A172 (cell line): ENCODE measurements at places on chromosomes 12 and 14.

DNA sequence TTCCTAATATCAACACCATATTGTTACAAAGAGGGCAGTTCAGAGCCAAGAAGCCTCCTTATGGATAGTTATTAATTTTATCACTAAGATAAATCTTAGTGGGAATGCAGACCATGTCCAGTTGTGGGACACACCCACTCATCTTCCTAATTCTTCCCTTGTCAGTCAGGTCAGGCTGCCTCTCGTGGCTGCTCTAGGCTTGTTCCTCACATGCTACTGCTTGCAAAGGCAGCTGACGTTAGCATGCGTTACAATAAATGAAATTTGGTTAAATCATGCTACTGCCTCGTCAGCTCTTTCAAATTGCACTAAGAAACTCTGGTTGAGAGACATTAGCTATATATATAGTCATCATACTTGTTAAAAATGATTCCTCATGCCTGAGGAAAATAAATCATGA is 108.4 kb downstream of the CAND1 start:
- no peak for DNase-seq

DNA sequence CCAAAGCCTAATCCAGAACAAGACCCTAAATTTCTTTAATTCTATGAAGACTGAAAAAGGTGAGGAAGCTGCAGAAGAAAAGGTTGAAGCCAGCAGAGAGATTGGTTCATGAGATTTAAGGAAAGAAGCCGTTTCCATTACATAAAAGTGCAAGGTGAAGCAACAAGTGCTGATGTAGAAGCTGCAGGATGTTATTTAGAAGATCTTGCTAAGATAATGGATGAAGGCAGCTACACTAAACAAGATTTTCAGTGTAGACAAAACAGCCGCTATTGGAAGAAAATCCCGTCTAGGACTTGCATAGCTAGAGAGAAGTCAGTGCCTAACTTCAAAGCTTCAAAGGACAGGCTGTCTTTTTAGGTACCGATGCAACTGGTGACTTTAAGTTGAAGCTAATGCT is 65.4 kb upstream of the AMIGO2 start:
- no peak for DNase-seq

- no peak for DNase-seq
These were observed 12.1 kb downstream of the ACADS start for GRCh38 chr12:120737557-120738251.

GRCh38 chr12:108371801-108372344 is 32.8 kb upstream of the CMKLR1 start:
- DNase-seq: no peak

GRCh38 chr12:45718306-45718705 is 11.2 kb upstream of the ARID2 start:
- no peak for DNase-seq

GRCh38 chr12:124035163-124035562 is 62.1 kb downstream of the ZNF664 start:
- DNase-seq: no peak

- no peak for DNase-seq
These were observed at the start of gene DNAJC22 for GRCh38 chr12:49346659-49347310. Gene DNAJC22 (plus strand): TSS chr12:49346888. CDS start chr12:49348873, 1,985 bp downstream.

DNA sequence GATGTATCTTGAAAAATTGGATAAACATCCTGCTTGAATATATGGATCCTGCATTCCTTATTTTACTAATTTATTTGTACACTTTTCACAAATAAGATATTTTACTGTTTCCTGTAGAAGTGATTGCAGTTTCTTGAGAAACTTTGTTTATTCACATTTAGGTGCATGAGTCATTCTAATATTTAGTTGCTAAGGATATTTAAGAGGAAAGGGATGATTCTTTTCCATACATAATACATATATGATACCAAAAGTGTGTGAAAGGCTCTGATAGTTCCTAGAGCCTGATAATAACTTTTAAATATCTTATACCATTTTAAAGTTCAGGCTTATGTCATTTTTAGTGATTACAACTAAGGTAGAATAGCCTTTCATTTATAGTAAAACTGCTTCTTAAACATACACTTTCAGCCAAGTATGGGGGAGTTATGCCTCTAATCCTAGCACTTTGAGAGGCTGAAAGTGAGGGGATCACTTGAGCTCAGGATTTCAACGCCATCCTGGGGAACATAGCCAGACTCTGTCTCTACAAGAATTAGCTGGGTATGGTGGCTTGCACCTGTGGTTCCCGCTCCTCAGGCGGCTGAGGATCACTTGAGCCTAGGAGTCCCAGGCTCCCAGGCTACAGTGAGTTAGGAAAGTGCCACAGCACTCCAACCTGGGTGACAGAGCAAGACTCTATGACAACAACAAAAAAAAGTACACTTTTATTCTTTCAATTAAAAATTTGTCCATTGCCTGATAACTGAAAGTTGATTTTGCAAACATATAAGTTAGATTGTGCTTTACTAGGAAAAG is 262.6 kb upstream of the LRIG3 start:
- no peak for DNase-seq

DNA sequence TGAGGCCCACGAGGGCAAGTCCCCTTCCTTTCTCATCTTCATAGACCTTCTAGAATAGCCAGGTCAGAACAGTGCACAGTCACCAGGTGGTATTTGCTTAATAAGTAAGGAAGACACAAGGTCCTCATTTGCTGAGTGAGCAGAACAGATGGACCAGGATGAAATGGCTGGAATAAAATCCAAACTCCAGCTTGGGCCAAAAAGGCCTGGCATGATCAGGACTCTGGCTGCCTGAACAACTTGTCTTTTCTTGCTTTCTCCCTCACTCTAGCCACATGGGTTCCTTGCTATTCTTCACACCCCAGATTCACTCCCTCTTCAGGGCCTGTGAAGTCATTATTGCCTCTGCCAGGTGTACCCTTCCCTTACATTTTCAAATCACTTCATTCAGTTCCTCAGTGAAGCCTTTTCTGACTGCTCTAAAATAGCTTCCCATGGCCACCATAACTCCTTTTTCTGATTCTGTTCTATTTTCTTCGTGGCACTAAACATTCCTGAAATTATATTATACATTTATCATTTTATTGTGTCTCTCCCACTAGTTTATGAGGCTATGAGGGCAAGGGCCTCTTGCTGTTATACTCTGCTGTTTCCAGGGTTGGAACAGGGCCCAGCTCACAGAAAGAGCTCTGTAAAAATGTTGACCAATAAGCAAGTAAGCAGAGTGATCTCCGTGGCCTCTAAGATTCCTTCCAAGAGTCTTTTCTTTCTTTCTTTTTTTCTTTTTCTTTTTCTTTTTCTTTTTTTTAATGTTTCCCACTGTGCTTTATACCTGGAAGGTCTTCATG is 150.8 kb downstream of the TTC8 start:
- no peak for DNase-seq

DNA sequence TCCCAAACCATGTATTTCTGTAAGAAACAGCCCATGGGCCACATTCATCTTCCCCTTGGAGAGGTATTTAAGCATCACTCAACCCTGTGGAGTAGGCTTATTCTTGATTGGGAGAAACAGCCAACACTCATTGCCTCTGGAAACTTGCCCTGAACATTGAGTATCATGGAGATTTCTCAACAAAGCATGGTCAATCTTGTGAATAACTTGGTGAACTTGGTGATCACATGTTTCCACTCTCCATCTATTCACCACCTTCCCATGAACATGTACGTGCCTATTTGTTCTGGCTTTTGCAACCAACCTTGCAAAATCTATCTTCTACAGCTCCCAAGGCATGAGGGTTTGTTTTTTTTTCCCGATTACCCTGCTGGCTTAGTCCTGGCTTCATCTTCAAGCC is 163.2 kb downstream of the PAH start:
- DNase-seq: no peak

- DNase-seq: no peak
These were observed 40.6 kb upstream of the MED13L start for GRCh38 chr12:116317986-116318575.

DNA sequence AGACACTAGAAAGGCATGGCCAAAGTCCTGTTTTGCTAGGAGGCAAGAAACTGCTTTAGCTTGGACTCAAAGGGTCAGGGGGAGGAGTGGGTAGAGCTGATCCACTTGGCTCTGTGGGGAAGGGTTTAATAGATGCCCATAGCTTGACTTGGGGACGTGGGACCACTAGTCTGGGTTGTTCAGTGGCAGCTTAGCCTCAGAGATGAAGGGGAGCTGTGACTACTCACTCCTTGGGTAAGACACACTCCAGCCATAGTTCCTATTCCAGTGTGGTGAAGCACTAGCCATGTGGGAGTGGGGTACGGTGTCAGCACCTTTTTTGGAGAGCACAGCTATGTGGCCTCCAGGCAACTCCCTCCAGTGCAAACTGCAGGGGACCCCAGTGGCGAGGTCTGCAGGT is 257.3 kb downstream of the TMEM121 start:
- DNase-seq: no peak

DNA sequence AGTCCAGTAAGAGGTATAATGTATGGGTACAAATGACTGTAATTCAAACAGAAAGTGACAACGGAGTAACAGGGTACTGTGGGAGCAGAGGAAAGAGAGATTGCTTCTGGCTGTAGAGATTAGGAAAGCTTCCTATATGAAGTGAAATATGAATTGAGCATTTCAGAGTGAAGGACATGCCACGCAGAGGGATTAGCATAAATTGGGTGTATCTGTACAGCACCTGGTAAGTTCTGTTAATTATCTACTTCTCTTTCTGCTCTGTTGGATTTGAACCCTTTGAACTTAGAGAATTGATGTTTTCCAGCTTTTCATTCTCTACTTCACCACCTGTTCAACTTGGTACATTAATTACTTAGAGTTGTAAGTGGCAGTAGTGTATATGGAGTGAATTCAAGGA is 8.8 kb downstream of the STK38L start:
- DNase-seq: no peak

DNA sequence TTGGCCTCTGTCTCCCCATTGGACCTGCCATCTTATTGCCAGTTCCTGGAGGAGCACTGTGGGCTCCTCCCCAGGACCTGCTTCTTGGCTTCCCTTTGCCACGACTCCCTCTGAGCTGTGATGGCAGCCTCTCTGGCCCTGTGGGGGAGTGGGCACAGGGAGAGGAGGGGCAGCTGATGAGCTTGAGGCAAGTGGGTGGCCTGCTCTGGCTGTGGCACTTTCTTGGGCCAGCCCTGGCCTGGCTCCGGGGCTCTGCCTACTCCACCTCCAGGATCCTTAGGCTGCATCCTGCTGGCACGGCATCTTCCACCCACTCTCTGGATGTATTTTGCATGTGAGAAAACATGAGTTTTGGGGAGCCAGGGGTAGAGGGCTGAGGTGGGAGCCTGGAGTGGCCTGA is 32.6 kb upstream of the MUCL1 start:
- DNase-seq: no peak

DNA sequence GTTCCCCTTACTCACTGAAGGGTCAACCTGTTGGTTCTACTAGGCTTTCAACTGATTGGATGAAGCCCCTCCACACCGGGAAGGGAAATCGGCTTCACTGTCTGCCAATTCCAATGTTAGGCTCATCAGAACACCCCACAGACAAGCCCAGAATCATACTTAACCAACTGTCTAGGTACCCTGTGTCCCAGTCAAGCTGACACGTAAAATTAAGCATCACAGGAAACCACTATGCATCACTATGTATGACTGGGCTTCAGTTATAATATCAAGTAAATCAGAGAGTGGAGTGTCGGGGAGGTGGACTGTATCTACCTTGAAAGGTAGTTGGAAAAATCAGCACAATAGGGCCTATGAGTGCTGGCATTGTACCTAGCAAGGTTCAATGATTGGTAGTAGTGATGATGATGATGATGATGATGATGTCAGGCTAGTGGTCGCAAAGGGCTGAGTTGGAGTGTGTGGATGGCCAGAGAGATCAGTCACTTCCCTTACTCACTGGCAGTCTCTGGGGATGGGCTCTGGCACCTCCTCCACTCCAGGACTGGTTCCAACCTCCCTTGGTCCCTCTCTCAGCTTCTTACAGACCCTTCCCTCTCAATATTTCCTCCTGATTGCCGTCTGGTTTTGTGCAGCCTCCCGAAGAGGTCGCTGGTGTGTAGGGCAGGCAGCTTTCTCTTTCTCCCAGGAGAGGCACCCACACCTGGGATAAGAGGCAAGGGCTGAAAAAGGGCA is 3.3 kb upstream of the ATG101 start:
- no peak for DNase-seq

DNA sequence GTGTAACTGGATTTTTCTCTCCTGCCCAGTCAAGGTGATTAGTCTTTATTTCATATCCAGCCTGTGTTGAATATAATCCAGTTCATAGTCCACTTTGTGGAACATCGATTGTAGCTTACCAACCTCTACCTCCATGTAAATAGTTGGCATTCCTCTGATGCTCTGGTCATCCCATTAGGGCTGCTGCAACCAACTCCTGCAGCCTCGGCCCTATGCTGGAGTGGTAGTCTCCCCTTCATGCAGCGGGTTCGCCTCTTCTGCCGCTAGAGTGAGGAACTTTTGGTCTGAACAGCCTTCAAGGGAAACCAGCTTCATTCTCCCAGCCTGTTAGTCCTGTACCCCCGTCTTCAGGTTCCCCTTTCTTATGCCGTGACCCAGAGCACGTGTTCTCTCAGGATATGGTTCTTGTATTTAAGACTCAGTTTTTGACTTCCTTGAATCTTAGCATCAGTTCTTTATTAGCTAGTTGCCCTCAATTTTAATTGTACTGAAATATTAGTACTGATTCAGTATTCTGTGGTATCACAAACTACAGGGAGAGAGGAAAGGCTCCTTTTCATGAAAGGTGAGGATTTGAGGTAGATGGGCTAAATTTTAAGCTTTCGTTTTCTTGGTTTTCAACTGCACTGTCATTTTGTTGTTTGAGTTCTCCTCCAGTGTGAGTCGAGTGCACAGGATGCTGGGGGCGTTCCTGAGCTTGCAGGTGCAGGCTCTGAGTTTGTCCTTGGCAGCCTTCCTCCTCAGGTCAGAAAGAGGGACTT is 33.2 kb downstream of the ZNF664 start:
- no peak for DNase-seq

GRCh38 chr12:19937161-19937560 is 431.2 kb upstream of the PDE3A start:
- no peak for DNase-seq

DNA sequence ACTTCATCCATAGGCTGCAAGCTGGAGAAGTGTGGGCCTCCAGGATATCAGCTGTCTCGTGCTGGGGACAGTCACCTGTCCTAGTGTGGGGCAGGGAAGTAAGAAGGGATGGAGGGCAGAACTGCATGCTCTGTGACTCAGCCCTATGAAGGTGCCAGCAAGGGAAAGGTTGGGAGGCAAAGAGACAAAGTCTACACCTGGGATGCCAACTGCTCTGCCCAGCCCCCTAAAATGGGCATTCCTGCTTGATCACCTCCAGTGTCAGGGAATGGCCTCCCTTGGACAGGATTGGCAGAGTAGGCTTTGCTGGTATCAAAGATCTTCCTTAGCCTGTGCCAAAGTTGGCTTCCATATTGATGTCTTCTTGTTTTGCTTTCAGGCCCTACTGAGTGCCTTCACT is 335.0 kb downstream of the BCL11B start:
- DNase-seq: no peak

- no peak for DNase-seq
These were observed 12.1 kb upstream of the SLC38A2 start for GRCh38 chr12:46384451-46385309.
